Esophagus muscularis mucosa (tissue), 4 donors: ENCODE measurements at places on chromosomes 5 and 9. TPM values are rescaled to one million over a fixed set of nuclear protein-coding genes. Genes with fewer than 3 reads are reported as not detected.

PCDHGB1 gene
- 2.9 TPM for total RNA-seq

TMEM232 gene
- total RNA-seq: 2.3 TPM

DNA sequence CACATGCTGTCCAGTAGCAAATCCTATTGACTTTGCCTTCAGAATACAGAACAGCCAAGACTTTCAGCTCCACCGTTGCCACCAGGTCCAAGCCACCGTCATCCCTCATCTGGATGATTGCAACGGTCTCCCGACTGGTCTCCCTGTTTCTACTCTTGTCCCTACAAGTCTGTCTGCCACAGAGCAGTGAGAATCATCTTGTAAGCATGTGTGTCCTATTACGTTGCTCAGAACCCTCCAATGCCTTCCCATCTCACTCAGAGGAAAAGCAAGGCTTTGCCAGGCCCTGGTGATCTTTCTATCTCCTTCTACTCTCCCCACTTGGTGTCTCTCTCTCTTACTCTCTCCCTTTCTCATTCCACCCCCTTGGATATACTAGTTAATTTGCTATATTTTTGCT is 76.7 kb upstream of the GDNF start:
- no peak for DNase-seq

OR1L6 gene
- not detected for total RNA-seq

ARL14EPL gene
- not detected for total RNA-seq

PCDHA2 gene
- total RNA-seq: 0.13 TPM

DNA sequence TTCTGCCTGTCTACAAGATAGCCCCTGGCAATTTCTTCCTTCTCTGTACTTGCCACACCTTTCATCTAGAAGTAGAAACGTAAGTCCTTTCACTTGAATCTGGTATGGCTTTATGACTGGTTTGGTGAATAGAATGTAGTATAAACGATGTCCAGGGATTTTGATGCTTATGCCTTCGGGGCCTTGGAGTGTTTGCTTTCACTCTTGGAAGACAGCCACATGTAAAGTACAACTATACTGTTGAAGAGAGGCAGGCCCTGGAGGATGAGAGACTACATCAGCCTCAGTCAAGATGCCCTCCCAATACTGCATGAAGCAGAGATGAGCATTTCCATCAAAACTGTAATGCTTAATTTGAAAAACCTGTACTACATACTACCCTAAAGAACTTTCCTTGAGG is 553.8 kb upstream of the C9orf72 start:
- no peak for DNase-seq

RGS7BP gene
- total RNA-seq: 4.6 TPM

DNA sequence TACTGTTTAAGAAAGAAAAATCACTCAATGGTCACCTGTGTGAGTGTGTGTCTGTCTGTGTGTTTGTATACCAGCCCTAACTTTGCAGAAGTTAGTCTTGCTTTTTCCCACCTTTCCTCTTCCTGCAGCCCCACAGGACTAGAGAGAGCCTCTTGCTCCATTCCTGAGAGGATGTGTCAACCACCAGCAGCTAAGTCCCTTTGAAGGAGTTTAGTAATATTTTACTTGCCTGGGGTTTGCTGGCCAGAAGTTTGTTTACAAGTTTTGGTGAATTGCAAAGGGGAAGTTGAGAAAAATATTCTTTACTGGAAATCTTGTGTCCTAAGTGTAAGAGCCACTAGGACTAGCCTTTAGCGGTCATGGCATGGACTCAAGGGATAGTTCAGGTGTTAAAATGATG is 316.2 kb downstream of the BRINP1 start:
- DNase-seq: no peak

- DNase-seq: no peak
These were observed 2.7 kb downstream of the PCDHGC3 start for GRCh38 chr5:141478321-141478945.

DNA sequence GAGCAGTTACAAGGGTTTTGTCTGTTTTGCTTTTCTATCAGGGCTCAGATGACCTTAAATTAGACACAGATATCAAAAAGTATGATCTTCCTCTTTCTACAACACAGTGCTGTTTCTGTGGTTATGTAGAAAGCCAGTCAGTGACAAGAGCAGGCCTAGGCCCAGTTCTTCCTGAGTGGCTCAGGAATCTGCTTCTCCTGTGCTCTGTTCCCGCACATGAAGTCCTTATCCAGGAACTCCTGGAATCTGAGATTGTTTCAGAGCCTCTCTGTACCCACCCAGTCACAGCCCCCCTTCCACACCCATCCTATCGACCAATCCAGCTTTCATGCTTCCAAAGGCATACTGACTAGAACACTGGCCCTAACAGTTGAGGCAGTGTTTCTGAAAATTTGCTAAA is 40.4 kb upstream of the SMU1 start:
- DNase-seq: no peak

- DNase-seq: no peak
These were observed 11.9 kb downstream of the OTULINL start for GRCh38 chr5:14593326-14594021.

GRCh38 chr9:127066851-127067136 is 55.6 kb downstream of the ANGPTL2 start:
- DNase-seq: no peak

- DNase-seq: no peak
These were observed 25.7 kb upstream of the GCNT4 start for GRCh38 chr5:75078027-75078426.

DIRAS2 gene
- not detected for total RNA-seq

DNA sequence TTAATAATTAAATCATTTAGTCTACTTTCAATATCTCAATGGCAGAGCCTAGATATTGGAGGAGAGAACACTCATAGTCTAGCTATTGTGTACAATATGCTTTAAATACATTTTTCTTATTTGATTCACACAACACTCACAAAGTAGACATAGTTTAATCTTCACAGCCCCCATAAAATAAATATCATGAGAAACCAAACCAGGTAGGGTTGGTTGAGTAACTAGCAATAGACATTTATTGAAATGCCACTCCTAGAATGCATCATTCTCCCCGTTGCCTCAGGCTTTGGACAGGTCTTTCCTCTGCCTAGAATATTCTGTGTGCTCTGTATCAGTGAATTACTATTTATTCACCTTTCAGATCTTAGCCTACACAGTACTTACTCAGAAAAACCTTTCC is 141.9 kb downstream of the CEMIP2 start:
- no peak for DNase-seq

SYNPO gene
- 36.5 TPM for total RNA-seq

DNA sequence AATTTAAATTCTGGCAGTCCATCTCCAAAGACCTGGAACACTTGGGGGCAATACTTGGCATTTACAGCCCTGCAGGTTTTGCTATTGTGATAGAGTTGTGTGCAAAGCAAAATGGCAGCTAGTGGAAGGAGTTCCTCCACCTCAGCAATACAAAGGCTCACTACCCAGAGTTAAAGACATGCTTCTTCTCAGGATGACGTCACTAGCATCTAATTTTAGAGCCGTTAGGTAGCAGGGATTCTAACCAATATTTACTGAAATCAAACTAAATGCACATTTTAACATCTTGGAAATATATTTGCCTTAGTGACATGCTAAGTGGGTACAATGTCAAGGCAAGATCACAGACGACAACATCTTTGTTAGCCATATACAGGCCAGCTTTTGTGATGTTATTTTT is 261.6 kb downstream of the MAN2A1 start:
- no peak for DNase-seq

GRCh38 chr9:114735704-114736103 is 53.7 kb upstream of the TEX48 start:
- DNase-seq: no peak

GRCh38 chr5:87411973-87412629 is 629 bp downstream of the CCNH start:
- no peak for DNase-seq

- DNase-seq: no peak
These were observed 308.4 kb upstream of the MEF2C start for GRCh38 chr5:89191374-89191773.

DNA sequence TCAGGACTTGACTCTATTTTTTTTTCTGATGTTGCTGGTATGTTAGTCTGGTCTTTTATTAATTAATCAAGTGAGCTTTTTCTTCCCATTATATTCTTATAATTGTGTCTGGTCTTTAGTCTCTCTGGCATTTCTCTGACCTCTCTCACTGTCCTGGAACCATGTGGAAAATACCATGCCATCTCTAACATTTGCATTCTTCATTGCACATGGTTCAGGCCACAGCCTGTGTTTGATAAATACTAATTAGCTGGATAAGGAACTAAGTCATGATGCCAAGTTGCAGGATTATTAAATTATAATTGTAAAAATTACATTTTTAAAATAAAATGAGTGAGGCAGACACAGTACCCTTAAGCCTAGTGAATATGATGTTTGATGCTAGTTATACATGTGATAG is 155.6 kb downstream of the EDIL3 start:
- DNase-seq: no peak

DNA sequence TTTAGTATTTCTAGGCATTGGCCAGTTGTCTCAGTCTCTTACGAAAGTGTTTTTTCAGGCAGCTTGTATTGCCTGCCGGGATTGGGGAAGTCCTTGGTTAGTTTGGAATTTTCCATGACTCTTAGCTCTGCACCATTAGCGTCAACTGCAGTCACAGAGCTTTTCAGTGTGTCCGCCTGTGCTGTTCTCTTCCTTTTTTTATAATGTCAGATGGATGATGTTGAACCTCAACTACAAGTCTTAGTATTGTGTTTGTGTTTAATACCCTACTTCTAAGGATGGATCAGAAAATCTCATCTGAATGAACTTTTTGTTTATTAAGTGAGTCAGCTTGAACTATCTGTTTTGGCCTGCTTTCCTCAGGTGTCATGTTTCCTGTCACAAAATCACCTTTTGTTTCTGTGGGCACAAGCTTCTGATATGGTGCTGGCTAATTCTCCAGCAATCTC is 33.1 kb downstream of the ATP6V0E1 start:
- DNase-seq: peak; percentile 91

GRCh38 chr5:84564321-84565075 is 179.8 kb upstream of the EDIL3 start:
- no peak for DNase-seq

- no peak for DNase-seq
These were observed 29.2 kb upstream of the TGFBI start for GRCh38 chr5:135999406-136000139.

SPINK13 gene
- total RNA-seq: not detected

GRCh38 chr5:148793261-148793660 is 33.1 kb upstream of the ADRB2 start:
- no peak for DNase-seq

HMMR gene
- 0.57 TPM for total RNA-seq

DNM1 gene
- 21.1 TPM for total RNA-seq

DNA sequence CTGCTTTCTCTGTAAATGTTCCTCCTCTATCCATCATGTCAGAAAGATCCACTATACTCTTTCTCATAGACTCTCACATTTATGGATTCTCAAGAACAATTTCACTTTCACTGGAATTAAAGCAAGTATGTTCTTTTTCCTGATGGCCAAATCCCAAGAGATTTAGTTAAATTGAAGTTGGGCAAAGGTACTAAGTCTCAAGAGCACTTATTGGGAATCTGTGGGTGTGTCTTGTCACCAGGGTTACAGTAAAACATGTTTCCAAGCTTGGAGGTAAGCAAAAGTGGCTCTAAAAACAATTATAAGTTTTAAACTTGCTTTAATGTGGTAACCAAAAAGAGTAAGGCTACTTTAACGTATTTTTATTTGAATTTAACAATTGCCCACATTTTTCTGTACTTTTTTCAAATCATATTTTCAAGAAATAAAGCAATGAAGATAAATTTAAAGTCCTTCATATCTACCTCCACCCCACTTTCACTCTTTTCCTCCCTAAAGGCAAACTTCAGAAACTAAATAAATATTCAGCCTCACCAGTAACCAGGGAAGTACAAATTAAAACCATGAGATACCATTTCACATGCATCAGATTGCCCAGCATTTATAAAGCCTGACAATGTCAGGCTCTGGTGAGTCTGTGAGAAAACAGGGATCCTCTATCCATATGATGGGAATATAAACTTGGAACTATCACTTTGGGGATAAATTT is 387.4 kb downstream of the CETN3 start:
- DNase-seq: no peak

ANKRD18B gene
- total RNA-seq: not detected
